ENCODE measurements at places on chromosomes 3 and 15.

- DNase-seq = no peak
Measured at GRCh38 chr3:19877656-19878055, 56.4 kb downstream of the EFHB start.

GRCh38 chr3:196771067-196771466, 31.4 kb downstream of the PAK2 start:
- DNase-seq = no peak

DNA sequence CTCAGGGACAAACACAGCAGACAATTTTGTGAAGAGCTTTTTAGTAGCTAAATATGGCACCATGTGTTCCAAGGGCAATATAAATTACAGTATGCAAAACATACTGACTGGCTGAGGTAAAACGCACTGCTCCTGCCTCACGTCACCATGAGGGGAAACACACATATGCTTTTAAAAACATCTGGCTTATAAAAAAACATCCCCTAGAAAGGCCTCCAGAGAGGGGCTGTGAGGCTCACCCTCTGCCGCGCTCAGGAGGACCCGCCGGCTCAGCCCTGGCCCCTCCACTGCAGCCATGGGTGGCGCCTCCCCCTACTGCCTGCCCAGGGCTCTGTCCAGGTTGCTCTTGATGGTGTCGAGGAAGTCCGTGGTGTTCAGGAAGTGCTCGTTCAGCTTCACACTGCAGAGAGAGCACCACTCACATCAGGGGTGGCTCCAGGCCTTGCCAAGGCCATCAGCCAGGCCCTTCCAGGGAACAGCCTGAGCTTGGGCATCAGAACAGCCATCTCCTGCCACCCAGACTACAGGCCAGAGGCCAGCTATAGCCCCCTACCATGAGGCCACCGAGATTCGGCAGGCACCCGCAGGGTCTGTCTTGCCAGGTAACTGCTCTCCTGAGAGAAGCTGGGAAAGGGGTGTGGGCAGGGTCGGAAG, 18.2 kb downstream of the IDH2 start:
- no peak for DNase-seq

DNA sequence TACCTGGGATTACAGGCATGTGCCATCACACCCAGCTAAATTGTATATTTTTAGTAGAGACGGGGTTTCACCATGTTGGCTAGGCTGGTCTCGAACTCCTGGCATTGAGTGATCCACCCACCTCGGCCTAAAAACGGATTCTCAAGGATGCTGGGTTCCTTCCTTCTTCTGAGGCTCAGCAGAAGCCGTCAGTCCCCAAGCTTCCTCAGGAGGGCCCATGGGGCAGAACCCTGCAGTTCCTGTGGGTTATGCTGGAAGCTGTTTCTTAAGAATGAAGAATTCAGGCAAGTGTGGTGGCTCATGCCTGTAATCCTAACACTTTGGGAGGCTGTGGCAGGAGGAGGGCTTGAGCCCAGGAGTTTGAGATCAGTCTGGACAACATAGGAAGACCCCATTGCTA, 29.0 kb upstream of the ZNF710 start:
- DNase-seq = no peak

- no peak for DNase-seq
Measured at GRCh38 chr3:156814295-156814694, 11.9 kb upstream of the LEKR1 start.

GRCh38 chr3:33758864-33759263, 39.6 kb upstream of the PDCD6IP start:
- no peak for DNase-seq

GRCh38 chr3:100756441-100756840, 47.1 kb downstream of the TFG start:
- no peak for DNase-seq

GRCh38 chr3:101050046-101050445, 56.8 kb upstream of the ABI3BP start:
- no peak for DNase-seq

DNA sequence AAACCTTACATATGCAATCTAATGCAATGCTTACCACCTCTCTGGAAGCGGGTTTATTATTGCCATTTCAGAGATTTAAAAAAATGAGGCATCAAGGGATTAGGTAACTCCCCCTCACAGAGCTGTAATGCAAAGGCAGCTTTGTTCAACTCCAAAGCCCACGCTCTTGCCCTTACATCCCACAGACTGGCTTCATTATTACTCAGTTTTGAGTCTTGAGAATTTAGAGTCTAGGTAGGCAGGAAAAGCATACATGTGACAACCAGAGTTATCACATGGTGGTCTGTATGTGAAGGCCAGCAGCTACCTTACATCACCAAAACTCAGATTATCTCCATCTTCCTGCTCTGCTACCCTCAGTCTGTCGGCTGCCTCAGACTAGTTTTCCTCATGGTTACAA, 326.9 kb downstream of the UACA start:
- no peak for DNase-seq

DNA sequence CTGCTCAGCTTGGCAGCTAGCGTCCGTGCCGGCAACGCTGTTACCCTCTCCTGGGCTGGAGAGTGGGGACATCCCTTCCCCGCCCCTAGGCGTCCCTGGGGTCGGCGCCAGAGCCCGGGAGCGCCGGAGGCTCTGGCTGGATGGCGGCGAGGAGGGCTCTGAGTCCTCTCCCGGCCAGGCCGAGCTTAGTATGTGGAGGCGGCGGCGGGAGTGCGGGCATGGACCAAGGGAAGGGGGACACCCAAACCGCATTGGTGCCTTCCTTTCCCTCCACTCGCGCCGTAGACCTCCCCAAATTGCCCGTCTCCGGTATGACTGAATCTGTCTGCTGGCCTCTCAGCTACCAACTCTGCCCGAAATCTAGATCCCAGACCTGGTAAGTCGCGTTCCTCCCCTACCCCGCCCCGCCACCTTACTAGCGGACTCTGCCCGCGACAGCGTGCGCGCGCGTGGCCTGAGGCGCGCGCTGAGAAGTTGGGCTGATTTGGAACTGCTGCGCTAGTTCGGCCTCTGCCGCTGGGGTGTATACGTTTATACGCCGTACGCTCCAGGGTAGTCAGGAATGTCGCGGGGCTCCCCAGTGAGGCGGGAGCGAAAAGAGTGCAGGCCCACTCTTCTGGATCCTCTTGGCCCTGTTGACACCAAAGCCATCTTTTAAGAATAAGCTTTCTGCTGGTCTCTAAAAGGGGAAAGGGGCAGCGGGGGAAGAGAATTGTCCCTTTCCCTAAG, 12.2 kb downstream of the ZIC1 start:
- DNase-seq = no peak

GRCh38 chr3:120209425-120209824, 75.6 kb downstream of the GPR156 start:
- no peak for DNase-seq

GRCh38 chr3:114582929-114583328, 289.1 kb downstream of the TIGIT start:
- DNase-seq = no peak

- no peak for DNase-seq
Measured at GRCh38 chr15:33547876-33548275, 237.1 kb downstream of the RYR3 start.

GRCh38 chr3:126130081-126130855, 46.3 kb upstream of the SLC41A3 start:
- no peak for DNase-seq

DNA sequence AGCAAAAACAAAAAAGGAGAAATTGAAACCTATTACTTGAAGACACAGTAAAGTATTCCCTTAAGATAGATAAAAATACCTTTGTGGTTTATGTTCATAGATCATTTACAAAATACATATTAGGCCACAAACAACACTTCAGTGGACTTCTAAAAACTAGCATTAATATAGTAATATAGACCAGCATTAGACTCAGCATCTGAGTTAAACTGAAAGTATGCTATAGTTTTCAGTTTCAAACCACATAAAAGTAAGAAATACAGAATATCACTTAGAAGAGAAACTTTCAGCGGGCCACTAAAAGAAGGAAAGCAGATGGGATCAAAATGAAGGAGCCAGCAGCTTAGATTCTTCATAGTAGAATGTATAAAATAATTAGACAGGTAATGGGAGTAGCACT, 86.6 kb downstream of the MSL2 start:
- no peak for DNase-seq

Data from activated CD8-positive, alpha-beta memory T cell treated with anti-CD3 and anti-CD28 coated beads for 1 hour (primary cell).